ENCODE measurements at places on chromosomes 3 and 15. TPM values are rescaled to one million over a fixed set of nuclear protein-coding genes. Genes with fewer than 3 reads are reported as not detected.

The DUOXA2 gene
- not detected for polyA plus RNA-seq

The ZPLD1 gene
- polyA plus RNA-seq, result 0.82 TPM

The DET1 gene
- 15.0 TPM for polyA plus RNA-seq

The ACKR2 gene
- polyA plus RNA-seq, result 1.8 TPM

The PLA2G4B gene
- polyA plus RNA-seq, result 5.3 TPM

The KBTBD12 gene
- polyA plus RNA-seq, result 0.91 TPM

The SLC12A1 gene
- polyA plus RNA-seq, result 462 TPM

The CHRNA5 gene
- 10.0 TPM for polyA plus RNA-seq

The RASSF1 gene
- 16.1 TPM for polyA plus RNA-seq

The ROPN1 gene
- polyA plus RNA-seq, result not detected

The CD80 gene
- polyA plus RNA-seq, result 0.23 TPM

The SLC51A gene
- polyA plus RNA-seq, result 10.3 TPM

The USP13 gene
- polyA plus RNA-seq, result 16.7 TPM

The CX3CR1 gene
- polyA plus RNA-seq, result 5.9 TPM

The CPOX gene
- polyA plus RNA-seq, result 20.4 TPM

The SRGAP3 gene
- polyA plus RNA-seq, result 15.4 TPM

The HIGD2B gene
- not detected for polyA plus RNA-seq

The FSIP1 gene
- polyA plus RNA-seq, result 4.2 TPM

The STAB1 gene
- polyA plus RNA-seq, result 30.5 TPM

The CAMK1 gene
- 20.4 TPM for polyA plus RNA-seq

The SLC22A14 gene
- 0.44 TPM for polyA plus RNA-seq

The CFAP44 gene
- polyA plus RNA-seq, result 17.0 TPM

The UCN2 gene
- 0.25 TPM for polyA plus RNA-seq

The CCR3 gene
- 0.21 TPM for polyA plus RNA-seq

The DNAH12 gene
- 2.0 TPM for polyA plus RNA-seq

The TUSC2 gene
- 24.5 TPM for polyA plus RNA-seq

The LXN gene
- 34.4 TPM for polyA plus RNA-seq

The A4GNT gene
- polyA plus RNA-seq, result 0.83 TPM

The EAF2 gene
- 9.4 TPM for polyA plus RNA-seq
